ENCODE measurements at places on chromosomes 4 and X.

DNA sequence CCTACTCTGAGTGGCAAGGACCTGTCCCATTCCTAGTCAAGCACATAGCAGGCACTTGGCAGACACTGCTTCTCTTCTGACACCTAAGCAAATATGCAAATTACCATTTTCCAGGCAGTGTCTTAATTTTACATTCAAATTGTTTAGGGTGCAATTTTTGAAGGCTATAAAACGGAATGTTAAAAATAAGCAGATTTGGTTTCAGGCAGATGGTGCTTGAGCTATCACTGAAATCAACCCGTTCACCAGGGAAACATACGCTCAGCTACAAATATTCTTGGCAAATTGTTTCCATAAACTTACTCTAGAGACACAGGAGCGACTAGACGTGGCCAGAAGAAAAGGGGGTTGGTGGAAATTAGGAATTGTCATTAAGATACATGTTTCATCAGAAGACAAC is 45.7 kb downstream of the BEND2 start:
- no peak for DNase-seq
- no peaks in the 10 kb centered on the region for H3K27me3 ChIP-seq
- H3K27ac ChIP-seq: no peak overlapping the region
- H3K36me3 ChIP-seq: no peaks in the 10 kb centered on the region

DNA sequence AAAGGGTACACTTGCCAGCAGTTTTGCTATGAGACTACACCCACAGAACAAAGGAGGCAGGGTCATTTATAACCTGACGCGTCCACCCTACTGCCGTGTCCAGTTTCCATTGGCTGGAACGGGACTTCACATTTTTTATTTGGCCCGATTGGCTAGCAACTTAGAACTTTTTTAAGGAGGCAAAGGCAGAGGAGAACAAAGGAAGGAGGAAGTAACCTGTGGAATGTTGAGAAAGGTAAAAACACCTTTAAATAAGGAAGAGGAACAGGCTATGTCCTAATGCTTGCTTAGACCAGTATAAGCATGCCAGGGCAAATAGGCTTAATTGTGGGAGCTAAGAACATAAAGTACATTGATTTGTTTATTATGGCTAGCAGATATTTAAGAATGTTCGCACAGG is 18.7 kb downstream of the KDM6A start:
- H3K36me3 ChIP-seq: peaks cover 3% of the 10 kb centered on the region
- no peak overlapping the region for H3K27ac ChIP-seq
- no peaks in the 10 kb centered on the region for H3K27me3 ChIP-seq
- no peak overlapping the region for H3K4me3 ChIP-seq
- DNase-seq: no peak
- peaks cover 12% of the 10 kb centered on the region for H3K4me1 ChIP-seq

DNA sequence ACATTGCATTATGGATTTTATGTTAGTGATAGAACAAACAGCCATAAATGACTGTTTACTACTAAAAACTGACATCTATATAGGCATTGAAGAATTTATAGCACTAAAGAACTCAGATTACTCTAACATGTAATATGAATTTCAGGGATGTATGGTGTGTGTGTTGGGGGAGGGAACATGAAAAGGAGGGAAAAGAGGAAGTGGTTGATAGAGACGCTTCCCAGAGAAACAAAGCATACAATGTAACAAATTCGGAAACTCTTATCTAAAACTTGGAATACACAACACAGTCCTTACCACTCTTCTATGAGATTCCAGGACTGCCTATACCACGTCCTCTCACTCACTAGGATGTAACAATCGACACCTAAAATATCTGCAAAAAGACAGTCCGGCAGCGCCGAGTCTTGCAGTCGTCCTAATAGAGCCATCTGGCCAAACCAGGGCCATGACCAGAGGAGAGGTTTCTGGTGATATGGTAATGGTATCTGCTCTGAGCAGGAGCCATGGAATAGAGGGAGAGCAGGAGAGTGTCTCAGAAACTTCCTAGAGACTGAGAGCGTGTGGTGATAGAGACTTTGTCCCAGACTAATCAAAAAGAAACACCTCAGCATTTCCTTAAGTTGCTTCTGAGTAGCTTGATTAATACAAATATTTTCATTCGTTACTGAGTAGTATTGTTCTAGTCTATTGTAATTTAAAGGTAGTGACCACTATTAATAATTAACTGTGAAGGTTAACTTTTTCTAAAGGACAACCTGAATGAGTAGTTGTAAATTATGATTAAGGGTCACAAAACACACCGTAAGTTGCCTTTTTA is 251.9 kb upstream of the ETNPPL start:
- no peaks in the 10 kb centered on the region for H3K4me1 ChIP-seq
- no peak overlapping the region for H3K4me3 ChIP-seq
- H3K36me3 ChIP-seq: no peaks in the 10 kb centered on the region
- no peaks in the 10 kb centered on the region for H3K27me3 ChIP-seq

DNA sequence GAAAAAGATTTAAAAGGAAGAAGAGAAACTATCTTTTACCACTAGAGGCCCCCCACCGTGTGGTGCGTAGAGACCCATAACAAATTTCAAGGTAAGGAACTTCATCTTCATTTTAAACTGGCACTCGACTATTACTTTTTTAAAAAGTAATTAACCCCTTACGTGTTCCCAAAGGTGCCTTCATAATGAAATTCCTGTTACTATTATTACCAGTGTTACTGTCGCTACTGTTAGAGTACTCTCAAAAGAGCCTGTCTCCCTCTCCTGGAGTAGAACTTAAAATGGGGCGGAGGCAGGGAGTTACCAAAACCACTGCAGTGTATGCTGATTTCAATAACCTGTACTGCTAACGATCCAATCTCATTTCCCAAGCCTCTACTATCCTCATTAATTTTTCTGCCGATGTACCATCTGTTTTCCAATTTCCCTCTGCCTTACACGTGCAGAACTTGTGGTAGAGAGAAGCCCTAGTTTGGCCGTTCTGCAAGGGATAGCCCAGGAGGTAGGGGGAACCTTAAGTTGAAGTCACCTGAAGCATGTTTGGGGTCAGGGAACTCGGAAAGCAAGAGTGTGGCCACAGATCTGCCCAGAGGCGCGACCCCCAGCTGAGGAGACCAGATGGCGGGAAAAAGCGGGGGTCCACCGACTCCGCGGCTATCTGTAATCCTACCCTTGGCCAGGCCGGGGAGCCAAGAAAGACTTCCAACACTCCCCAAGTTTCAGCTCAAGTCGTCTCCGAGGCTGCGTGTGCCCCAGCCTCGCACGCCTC is 720 bp upstream of the STK26 start:
- peaks cover under 1% of the 10 kb centered on the region for H3K36me3 ChIP-seq
- peak; percentile 11 for DNase-seq
- peaks cover 18% of the 10 kb centered on the region for H3K4me1 ChIP-seq
- peak overlapping the region; percentile 82 for H3K27ac ChIP-seq

DNA sequence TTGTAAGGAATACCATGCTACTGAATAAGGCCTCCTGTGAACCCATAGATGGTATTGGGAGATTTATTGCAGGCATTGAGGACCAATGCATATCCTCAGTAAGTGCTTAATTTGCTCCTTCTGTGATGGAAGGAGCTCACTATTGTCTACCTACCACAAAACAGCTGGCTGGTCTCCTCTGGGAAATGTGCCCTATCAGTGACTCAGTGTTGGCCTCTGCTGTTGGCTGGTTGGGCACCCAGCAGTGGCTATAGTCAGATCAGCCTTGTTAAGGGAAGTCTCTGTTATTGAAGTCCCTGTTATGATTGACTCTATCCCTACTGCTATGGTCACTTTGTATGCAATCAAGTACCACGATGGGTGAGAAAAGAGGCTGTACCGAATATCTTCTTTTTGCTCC is 27.5 kb upstream of the OTUD4 start:
- H3K27ac ChIP-seq: no peak overlapping the region
- no peaks in the 10 kb centered on the region for H3K4me1 ChIP-seq
- DNase-seq: no peak
- H3K27me3 ChIP-seq: no peaks in the 10 kb centered on the region
- H3K36me3 ChIP-seq: no peaks in the 10 kb centered on the region
- no peak overlapping the region for H3K4me3 ChIP-seq

- no peak overlapping the region for H3K4me3 ChIP-seq
- H3K4me1 ChIP-seq: no peaks in the 10 kb centered on the region
- DNase-seq: peak; percentile 23
- H3K27me3 ChIP-seq: no peaks in the 10 kb centered on the region
- H3K36me3 ChIP-seq: peaks cover 2% of the 10 kb centered on the region
These were observed 7.2 kb downstream of the GNRHR start for GRCh38 chr4:67746797-67747495.

DNA sequence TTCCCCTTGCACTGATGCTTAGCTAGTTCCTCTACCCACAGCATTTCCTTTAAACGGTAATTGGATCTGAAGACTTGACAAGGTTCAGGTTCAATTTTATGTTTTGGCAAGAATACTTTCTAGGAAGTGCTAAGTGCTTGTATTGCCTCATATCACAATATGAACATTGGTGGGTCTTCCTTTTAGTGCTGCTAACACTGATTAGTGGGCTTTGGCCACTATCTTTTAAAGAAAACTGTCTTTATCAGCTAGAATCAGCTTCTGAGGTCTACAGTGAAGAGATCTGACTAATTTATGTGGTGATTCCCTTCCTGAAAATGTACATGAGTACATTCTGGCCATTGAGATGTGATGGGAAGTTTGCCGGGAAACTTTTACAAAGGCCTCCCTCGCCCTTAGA is 316.7 kb upstream of the KLF3 start:
- peaks cover 12% of the 10 kb centered on the region for H3K27me3 ChIP-seq
- no peak overlapping the region for H3K4me3 ChIP-seq
- H3K36me3 ChIP-seq: peaks cover 3% of the 10 kb centered on the region
- no peaks in the 10 kb centered on the region for H3K4me1 ChIP-seq

GRCh38 chr4:87839592-87839946 is 6.8 kb downstream of the MEPE start:
- no peak for DNase-seq
- no peak overlapping the region for H3K27ac ChIP-seq
- peaks cover 18% of the 10 kb centered on the region for H3K27me3 ChIP-seq
- H3K4me1 ChIP-seq: no peaks in the 10 kb centered on the region

DNA sequence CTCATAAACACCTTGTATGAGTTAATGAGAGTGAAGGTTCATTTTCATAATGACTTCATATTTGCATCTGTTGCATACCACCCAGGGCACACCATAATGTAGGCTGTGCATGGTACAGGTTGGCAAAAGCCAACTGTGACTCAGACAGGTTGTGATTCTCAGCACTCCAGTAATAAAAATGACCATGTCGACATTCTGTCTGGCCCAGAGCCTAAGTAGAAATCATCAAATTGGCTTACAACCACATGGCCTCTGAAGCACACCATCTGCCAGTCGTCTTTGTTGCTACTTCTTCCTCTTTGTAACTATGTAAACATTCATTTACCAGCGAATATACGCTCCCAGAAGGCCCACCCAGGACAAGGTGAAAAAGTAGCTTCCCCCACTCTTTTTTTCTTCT is 459.5 kb downstream of the GASK1B start:
- no peaks in the 10 kb centered on the region for H3K27me3 ChIP-seq
- no peaks in the 10 kb centered on the region for H3K36me3 ChIP-seq
- no peak overlapping the region for H3K4me3 ChIP-seq
- DNase-seq: no peak

DNA sequence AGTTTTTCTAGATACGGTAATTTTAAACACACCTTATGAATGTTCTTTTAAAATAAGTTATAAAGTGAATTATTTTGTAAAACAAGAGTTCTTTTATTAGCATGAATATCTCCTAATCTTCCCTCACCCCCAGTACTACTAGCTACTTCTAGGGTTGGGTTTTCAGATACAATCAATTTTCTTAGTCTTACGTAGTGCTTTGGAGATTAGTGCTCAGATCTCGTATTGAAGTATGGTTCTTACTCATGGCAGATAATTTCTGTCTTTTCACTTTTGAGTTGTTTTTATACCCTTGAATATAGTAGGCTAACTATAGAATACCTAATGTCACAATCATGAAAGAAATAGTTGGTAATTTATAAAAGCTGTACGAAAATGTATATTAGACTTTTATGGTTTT is 43.2 kb downstream of the CDKL5 start:
- no peaks in the 10 kb centered on the region for H3K27me3 ChIP-seq
- no peak overlapping the region for H3K27ac ChIP-seq
- no peak for DNase-seq
- no peak overlapping the region for H3K4me3 ChIP-seq
- H3K36me3 ChIP-seq: peaks cover 2% of the 10 kb centered on the region
- H3K4me1 ChIP-seq: no peaks in the 10 kb centered on the region

DNA sequence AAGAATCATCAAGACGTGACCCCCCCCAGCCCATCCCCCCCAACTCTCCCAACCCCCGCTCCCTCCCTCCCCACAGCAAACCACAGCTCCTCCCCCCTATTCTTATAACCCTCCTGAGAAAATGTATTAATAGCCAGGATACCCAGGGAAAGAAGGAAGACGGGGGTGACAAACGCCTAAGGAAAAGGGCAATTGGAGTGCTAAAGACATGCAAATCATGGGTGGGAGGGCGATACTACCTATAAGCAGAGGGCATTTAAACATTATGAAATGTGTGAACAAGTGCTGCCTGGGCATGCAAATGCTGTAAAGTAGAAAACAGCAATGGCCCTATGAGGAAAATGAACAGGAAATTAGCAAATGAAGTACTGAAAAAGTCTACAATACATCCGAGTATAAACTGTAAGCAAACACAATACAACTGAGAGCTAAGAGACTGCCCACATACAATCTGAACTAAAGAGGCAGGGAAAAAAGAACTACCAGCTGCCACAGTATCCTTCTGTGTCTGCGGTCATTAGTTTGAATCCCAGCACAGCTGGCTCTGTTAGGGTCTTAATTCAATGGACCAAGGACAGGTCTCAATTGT is 2.4 kb downstream of the CXXC4 start:
- peak overlapping the region; percentile 83 for H3K4me3 ChIP-seq
- H3K27me3 ChIP-seq: peaks cover 17% of the 10 kb centered on the region
- no peak overlapping the region for H3K27ac ChIP-seq
- no peaks in the 10 kb centered on the region for H3K36me3 ChIP-seq

DNA sequence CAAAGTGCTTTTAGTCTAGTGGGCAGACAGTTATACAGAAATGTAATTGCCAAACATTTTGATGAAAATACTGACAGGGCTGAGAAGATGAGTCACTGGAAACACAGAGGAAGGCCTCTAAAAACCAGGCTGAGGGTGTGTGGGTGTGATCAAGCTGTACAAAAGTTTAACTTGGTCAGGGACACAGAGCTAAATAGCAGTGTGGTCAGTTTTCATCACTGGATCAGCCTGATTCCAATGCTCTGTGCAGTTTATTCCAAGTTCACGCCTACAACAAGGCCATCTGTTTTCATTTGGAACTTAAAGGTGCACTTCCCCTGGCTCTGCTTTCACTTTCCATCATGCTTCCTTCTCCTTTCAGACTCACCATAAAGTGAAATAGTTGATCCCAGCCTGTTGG is 10.6 kb downstream of the CENPVL3 start:
- no peak overlapping the region for H3K4me3 ChIP-seq
- peak overlapping the region; percentile 15 for H3K27ac ChIP-seq
- H3K36me3 ChIP-seq: no peaks in the 10 kb centered on the region
- no peak for DNase-seq
- H3K4me1 ChIP-seq: peaks cover 3% of the 10 kb centered on the region

- H3K4me3 ChIP-seq: no peak overlapping the region
- no peaks in the 10 kb centered on the region for H3K36me3 ChIP-seq
- DNase-seq: no peak
These were observed 12.8 kb upstream of the GUCY1B1 start for GRCh38 chr4:155745984-155746383.

GRCh38 chrX:91434351-91435168 is at the start of gene PABPC5:
PABPC5 (plus strand) TSS chrX:91434839; CDS start chrX:91435578, 739 bp downstream.
- H3K4me1 ChIP-seq: no peaks in the 10 kb centered on the region
- H3K4me3 ChIP-seq: no peak within 1 kb of the TSS
- H3K36me3 ChIP-seq: no peaks in the 10 kb centered on the region
- H3K27ac ChIP-seq: no peak within 1 kb of the TSS
- no peak for DNase-seq

- DNase-seq: no peak
- no peaks in the 10 kb centered on the region for H3K27me3 ChIP-seq
- H3K4me3 ChIP-seq: peak overlapping the region; percentile 89
- peaks cover 29% of the 10 kb centered on the region for H3K4me1 ChIP-seq
- peak overlapping the region; percentile 93 for H3K27ac ChIP-seq
These were observed 917 bp downstream of the MYL5 start for GRCh38 chr4:675036-675882.

Data from memory B cell (primary cell).